NCI-H1436 (cell line): ENCODE measurements at places on chromosomes 1 and 21.

DNA sequence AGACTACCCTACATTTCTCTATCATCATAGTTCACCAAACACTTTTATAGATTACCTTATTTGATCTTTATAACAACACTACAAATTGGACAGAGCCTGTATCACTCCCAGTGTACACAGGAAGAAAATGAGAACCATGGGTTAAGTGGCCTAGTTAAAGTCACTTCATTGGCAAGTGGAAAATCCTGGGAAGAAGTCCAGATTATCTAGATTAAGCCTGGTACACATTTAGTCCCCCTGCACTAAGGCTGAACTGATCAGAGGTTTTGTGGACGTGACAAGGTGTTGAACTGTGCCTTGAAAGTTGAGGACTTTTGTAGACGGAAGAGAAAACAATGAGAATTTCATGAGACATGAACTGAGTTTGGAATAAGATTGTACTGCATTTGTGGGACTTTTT lies 7.5 kb upstream of the USH2A start:
- DNase-seq = no peak

GRCh38 chr1:84096176-84096575 lies 47.9 kb upstream of the PRKACB start:
- no peak for DNase-seq

DNA sequence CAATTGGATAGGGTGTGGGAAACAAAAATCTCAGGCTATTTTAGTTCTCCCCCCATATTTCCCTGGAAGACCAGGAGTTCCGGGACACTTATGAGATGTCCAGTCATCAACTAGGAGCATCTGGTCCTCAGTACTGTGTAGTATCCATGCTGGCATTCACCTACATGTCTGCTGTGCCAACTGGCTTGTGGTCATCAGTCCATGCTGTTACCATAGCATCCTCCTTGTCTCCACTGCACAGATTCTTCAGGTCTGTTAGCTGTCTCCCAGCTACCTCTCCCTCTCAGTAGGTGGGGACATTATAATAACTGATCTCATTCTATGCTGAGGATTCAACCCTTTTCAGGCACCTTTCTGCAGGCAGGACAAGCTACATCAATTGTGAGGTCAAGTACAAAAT lies 302.9 kb downstream of the BARHL2 start:
- DNase-seq = no peak

- no peak for DNase-seq
These were observed 145.6 kb downstream of the HIVEP3 start for GRCh38 chr1:41773144-41773591.

DNA sequence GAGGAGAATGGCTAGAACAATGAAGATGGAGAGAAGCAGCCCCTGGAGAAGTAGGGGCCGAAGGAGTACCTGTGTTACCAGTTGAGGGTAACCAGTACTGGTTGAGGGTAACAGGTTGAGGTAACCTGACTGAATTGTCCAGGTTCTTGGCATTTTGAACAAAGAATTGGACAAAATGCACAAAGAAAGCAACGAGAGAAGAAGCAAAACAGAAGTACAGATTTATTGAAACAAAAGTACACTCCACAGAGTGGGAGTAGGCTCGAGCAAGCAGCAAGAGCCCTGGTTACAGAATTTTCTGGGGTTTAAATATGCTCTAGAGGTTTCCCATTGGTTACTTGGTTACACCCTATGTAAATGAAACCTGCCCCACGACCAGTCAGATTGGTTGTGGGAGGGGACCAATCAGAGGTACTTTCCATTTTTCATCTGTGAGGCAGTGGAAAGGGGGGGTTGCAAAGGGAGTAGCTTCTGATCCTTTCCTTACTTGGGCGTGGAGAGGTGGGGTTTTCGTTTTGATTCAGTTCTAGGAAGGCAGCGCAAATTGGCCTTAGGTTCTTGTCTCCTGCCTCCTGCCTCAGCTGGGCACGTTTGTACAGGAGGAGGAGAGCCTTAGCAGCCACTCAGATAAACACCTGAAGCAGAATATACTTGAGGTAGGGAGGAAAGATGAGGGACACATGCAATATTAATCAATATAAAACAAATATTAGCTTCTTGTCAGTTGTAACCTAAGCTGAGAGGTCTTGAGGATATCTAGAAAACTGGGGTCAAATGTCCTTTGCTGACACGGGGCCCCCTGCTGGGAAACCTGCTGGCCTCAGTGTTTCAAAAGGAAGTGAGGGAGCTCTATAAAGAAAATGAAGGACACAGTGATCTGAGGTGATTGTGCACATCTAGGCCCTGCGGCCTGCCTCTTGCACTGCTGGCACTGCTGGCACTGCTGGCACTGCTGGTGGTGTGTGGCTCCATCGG lies 14.3 kb upstream of the LSM10 start:
- DNase-seq = peak; percentile 52

- DNase-seq = no peak
These were observed 209.9 kb downstream of the SDCCAG8 start for GRCh38 chr1:243465738-243466137.

- no peak for DNase-seq
These were observed 136.2 kb downstream of the SLC35F3 start for GRCh38 chr1:234040446-234041317.

- DNase-seq = no peak
These were observed 83.2 kb downstream of the BCAR3 start for GRCh38 chr1:93598396-93598795.

DNA sequence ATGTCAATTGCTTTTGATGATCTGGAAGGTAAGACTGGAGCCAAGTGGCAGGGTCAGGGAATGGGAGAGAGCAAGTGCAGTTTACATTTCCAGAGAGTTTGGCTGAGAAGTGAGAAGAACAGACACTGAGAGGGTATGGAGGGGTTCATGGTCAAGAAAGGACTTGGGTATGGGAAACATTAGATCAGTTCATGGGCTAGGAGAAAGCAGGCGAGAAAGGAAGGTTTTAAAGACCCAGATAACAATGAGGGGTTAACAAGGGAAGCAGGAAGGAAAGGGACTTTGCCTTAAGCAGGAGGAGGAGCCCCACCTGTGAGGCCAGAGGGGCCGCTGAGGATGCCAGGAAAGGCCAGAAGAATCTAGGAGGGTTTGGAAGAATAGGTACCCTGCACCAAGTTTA lies 78.2 kb downstream of the DTL start:
- no peak for DNase-seq

- no peak for DNase-seq
These were observed 1.9 kb downstream of the PODN start for GRCh38 chr1:53063744-53064515.

GRCh38 chr1:16926491-16927073 lies 4.9 kb downstream of the CROCC start:
- DNase-seq = peak; percentile 23

GRCh38 chr1:119139857-119140176 lies 636 bp downstream of the WARS2 start:
- no peak for DNase-seq
